A172 (cell line): ENCODE measurements at places on chromosomes 13 and 19. TPM values are rescaled to one million over a fixed set of nuclear protein-coding genes. Genes with fewer than 3 reads are reported as not detected.

- DNase-seq: no peak
These were observed 6.9 kb upstream of the AMER2 start for GRCh38 chr13:25179011-25179410.

- no peak for DNase-seq
These were observed 77.9 kb downstream of the ZNF536 start for GRCh38 chr19:30450100-30450499.

Gene COMP
- total RNA-seq: not detected in 2 replicates

- DNase-seq: no peak
These were observed 3.3 kb downstream of the VSTM2B start for GRCh38 chr19:29528946-29529645.

- DNase-seq: no peak
These were observed 9.0 kb downstream of the COL4A1 start for GRCh38 chr13:110297766-110298504.
